ENCODE measurements at places on chromosomes 12 and 14.

DNA sequence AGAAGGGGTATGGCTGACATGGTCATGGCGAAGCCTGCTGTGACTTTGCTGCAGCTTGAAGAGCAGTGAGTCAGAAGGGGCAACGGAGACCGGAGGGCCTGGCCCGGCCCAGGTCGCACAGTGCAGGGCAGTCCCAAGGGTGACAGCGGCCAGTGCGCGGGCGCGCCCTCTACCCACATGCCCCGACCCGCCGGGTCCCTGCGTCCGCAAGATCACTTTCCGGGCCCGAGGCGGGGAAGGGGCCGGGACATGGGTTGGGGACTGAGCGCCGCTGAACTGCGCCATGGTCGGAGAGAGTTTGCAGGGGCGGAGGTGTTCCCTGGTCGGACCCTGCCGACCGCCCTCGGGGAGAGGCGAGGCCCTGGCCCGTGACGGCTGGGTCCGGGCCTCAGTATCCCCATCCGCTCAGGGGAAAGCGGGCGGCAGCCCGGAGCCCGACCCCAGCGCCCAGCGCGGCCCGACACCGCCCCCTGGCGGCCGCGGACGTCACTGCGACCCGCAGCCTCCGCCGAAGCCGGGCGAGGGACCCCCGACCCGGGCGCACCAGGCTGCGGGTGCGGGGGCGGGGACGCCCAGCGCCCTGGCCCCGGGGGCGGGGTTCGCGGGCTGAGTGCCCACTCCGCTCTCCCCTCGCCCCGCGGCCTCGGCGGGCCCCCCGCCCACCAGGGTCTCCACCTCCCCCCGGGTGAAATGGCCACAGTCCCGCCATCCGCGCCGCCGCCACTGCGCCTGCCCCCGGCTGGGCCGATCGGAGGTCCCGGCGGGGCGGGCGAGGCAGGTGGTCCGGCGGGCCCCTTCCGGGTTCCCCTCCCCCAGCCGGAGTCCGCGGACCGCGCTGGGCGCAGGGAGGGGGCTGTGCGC lies 7.2 kb upstream of the ANKRD9 start:
- ATAC-seq: peak; percentile 86

GRCh38 chr12:16588812-16589211 lies 17.1 kb downstream of the LMO3 start:
- ATAC-seq: no peak

GRCh38 chr12:48958049-48958388 lies 732 bp upstream of the ARF3 start:
- no peak for ATAC-seq

DNA sequence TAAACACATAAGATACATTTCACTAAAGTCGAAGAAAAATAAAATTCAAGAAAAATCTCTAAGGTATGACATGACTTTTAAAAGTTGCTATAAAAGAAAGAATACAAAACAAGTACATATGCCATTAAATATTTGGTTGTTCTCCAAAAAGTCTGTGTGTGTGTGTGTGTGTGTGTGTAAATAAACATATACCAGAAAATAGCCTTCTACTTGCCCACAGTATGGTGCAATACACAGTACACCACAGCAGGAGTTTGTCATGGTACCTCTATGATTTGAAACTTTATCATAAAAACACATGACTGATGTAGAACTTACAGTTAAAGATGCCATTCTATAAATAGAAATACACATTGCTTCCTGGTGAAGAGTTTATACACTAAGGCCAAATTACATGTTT lies 692.7 kb upstream of the MGAT4C start:
- ATAC-seq: no peak

DNA sequence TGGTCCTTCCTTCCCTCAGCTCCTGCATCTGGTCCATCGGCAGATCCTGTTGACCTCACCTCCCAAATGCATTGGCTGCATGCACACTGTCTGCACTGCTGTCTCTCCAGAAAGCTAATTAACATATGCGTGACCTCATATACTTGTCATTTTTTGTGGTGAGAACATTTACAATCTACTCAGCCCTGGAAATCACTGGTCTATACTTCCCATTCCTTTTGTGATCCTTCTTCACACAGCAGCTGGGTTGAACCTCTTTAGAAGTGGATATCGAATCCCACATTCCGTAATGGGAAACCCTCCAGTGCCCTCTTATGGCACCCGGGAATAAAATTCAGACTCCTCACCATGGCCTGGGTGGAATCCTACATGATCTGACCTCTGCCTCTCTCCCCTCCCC lies 45.0 kb downstream of the SMOC1 start:
- ATAC-seq: no peak

DNA sequence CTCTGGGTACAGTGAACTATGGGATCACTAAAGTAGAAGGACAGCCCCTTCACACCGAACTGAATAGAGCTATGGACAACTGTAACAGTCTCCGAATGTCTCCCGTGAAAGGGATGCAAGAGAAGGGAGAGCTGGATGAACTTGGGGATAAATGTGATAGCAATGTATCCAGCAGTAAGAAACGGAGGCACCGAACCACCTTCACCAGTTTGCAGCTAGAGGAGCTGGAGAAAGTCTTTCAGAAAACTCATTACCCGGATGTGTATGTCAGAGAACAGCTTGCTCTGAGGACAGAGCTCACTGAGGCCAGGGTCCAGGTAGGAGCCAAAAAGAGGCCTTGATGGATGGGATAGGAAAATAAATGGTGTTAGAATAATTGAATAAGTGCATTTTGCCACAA lies 3.5 kb downstream of the ALX1 start:
- no peak for ATAC-seq

GRCh38 chr14:21073921-21074320 lies 3.8 kb downstream of the ARHGEF40 start:
- no peak for ATAC-seq

GRCh38 chr12:67813456-67813904 lies 164.9 kb downstream of the DYRK2 start:
- peak; percentile 73 for ATAC-seq

- ATAC-seq: no peak
Measured at GRCh38 chr12:115572440-115572839, 705.1 kb downstream of the MED13L start.

GRCh38 chr14:48967419-48967818 lies 618.8 kb downstream of the RPS29 start:
- ATAC-seq: no peak

DNA sequence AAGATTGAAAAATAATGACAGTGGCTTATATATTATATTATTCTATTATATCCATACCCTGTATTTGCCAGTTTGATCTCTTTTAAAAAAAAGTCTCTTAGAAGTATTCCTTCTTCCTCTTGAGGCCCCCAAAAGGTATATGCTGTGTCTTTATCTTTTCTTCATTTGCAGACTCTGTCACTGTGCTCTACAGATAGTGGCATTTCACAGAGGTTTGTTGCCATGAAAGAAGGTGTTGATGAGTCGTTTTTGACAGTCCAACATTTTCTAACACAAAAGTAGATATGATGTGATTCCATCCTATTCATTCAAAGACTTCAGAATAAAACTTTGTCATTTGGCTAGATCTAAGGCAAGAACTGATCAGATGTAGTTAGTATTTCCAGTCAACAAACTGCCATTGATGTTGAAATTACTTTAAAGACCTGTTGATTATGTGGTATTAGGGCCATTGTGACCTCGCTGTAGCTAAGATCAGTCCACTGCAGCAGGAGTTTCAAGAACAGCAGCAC lies at the start of gene CCDC196:
CCDC196 (plus strand) TSS at position 462 of the 512 bp plus-strand sequence. CDS start 132 bp downstream, outside the sequence.
- ATAC-seq: no peak

GRCh38 chr12:67182551-67182950 lies 86.6 kb upstream of the CAND1 start:
- no peak for ATAC-seq

DNA sequence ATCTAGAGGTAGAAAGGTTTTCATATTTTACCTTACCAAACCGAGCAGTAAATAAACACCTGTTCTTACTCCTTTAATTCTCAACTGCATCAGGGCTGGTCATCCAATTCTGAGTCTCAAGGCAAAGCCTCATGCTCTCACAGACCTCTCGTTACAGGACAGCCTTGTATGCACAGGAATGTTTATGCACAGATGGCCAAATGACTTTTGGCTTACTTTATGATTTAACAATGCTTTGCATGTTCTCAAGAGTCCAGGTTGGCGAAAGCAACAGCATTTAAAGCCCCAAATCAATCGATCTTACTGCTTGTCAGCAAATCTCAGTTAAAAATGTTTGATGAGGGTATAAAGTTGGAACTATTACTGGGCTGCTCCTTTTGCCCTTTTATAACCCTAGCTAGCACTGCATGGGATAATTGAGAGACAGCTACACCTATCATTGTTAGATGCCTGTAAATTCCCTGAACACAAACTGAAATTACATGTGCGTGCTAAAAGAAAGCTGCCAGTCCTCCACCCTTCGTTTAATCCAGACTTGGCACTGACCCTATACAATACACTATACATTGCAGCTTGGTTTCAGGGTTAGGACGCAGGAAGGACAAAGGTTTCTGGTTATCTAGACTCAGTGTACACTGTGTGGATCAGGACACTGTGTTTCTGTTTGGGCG lies 63.6 kb downstream of the TMCC3 start:
- ATAC-seq: peak; percentile 59

GRCh38 chr12:89325495-89325894 lies 26.8 kb downstream of the DUSP6 start:
- no peak for ATAC-seq

- ATAC-seq: no peak
Measured at GRCh38 chr14:93999573-93999972, 2.5 kb downstream of the CCDC197 start.

DNA sequence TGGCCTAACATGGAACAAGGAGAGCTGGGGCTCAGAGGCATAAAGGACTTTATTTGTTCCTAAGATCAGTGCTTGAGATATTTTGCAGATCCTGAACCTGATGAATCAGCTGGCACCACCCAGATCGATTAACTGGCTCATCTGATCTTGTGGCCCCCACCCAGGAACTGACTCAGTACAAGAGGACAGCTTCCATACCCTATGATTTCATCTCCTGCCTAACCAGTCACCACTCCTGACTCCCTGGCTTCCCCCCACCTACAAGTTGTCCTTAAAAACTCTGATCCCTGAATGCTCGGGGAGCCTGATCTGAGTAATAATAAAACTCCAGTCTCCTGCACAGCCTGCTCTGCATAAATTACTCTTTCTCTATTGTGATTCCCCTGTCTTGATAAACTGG lies 5.1 kb downstream of the C12orf56 start:
- ATAC-seq: peak; percentile 69

DNA sequence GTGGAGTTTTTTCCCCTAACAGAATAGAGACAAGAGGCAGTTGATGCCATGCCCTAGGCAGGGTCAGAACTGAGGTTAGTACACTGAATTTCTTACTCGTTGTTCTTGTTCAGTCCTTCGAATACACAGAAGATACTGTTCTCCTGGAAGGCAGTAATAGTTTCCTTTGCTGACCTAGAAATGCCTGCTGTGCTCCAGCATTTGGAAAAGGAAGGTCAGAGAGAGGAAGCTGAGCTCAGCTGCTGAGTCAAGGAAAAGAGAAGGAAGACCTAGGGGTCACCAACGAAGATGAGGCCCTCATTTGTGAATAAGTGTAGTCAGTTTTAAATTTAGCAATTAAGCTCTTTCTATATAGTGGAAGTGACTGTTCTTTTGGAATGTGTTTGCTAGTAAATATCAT lies 100.1 kb downstream of the CRADD start:
- ATAC-seq: no peak

DNA sequence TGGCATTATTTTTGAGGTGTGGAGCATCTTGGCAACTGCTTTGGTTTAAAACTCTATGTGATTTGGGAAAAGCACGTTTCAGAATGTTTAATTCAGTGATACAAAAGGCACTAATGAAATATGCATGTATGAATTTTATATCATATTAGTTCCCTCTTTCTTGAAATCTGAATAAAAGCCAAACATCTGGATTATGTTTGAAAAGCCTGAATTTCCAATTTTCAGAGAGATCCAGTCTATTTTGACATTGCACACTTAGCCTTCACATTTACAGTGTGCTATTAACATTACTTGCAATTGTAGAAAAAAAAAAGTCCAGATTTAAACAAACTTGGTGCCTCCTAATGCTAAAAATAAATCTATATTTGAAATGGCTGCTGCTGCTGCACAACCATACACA lies 219.1 kb upstream of the NPAS3 start:
- no peak for ATAC-seq

GRCh38 chr12:75690296-75690955 lies 179.0 kb upstream of the KRR1 start:
- ATAC-seq: peak; percentile 99

DNA sequence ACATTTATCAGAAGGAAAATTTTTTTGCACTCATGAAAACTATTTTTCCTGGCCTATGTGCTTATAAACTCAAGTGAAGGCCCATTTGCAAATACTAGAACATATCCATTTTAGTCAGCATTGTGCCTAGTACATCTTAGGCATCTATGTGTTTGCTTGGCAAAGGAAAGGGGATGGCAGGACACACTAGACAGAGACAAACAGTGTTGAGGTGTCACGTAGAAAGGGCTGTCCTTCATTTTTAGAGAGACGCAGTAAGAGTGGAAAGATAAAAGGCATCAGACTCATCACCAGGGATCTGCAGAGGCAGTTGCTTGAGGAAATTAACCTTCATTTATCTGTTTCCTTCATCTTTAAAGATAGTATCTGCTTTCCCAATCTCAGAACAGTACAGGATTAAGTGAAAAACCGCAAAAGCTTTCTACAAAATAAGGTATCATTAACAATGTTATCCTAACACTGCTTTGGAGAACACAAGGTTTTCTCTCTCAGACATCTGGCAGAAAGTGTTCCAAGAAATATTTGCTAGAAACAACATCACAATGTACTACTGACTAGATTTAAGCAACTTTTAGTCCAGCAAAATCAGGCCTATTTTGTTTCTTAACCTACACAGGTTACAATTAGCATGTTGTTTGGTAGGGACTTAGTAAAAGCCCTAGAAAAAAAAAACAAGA lies 2.0 kb downstream of the YBX3 start:
- no peak for ATAC-seq

GRCh38 chr14:45194964-45195363 lies 58.0 kb downstream of the MIS18BP1 start:
- ATAC-seq: no peak

- ATAC-seq: no peak
Measured at GRCh38 chr12:31034372-31034771, 39.3 kb upstream of the DDX11 start.

DNA sequence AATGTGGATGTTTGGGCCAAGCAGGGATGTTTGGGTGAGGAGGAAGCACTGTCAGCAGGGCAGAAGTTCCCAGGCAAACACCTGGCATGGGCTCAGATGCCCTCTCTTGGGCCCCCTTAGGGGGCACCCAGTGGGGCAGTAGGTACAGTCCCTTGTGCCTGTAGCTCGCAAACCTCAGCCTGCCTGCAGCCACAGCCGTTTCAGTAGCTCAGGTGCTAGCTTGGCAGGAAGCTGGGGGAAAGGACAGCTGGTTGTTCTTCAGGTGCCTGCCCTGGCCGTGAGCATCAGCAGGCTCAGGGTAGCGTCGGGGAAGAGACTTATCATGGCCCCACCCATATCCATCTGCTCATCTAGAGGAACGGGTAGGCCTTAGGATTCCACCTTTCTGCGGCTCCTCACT lies 67.5 kb downstream of the B4GALNT3 start:
- no peak for ATAC-seq

- no peak for ATAC-seq
Measured at GRCh38 chr12:107129315-107129930, 36.1 kb upstream of the CRY1 start.

All from motor neuron (in vitro differentiated cells).